ENCODE measurements at places on chromosomes 6 and 20.

GRCh38 chr6:150514806-150515380, 84.8 kb upstream of the PLEKHG1 start:
- DNase-seq, result peak; percentile 45

DNA sequence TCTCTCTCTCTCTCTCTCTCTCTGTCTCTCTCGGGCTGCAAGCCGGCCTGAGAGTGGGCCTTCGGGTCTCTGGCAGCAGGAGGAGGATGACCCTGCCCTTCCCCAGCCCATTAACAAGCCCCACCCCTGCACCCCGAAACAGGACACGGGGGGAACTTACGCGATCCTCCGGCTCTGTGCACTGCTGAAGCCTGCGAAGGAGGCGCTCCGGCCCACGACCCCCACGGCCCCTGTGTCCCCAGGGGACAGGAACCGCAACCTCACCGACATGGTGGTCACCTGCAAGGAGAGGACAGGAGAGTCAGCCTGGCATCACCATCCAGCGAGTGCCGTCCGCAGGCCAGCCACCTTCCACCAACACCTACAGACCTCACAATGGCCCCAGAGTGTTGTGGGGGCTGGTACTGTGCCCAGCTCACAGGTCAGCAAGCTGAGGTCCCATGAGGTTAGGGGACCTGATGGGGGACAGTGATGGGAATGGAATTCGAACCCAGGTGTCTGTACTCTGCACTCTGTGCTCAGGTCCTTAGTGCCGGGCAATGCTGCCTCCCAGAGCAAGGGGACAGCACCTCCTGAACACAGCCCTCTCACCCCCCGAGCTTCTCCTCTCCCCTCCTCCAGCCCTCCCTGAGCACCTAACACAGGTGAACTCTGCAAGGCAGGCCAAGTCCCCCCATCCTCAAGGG, 60.6 kb downstream of the RIPOR3 start:
- DNase-seq, result no peak

DNA sequence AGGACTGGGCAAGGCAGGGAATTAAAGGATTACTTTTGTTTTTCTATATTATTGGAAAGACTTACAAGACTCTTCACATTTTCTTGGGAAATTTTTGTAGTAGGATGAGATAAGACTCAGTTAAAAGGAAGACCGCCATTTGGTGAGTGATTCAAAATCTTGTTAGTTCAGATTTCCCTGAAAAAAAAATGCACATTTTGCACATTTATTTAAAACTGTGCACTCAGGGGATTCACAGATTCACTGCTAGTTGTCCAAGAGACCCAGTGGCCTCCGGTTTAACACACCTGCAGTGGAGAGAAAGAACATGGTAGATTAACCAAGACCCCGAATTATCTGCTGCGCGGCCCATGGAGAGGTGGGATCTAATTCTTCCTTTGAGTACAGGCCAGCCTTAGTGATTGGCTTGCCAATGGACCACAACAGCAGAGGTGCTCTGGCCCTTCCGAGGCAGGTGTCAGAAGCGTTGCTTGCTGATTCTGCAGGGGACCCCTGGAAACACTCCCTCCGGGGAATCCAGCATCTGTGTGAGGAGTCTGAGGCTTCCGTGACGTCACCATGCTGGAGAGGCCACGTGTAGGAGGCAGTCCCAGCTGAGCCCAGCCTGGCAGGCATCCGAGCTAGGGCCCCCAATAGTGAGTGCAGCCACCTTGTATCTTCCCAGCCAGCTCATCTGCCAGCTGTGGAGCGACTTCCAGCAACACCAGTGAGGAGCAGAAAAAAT, 68.9 kb downstream of the ZNF217 start:
- no peak for DNase-seq

DNA sequence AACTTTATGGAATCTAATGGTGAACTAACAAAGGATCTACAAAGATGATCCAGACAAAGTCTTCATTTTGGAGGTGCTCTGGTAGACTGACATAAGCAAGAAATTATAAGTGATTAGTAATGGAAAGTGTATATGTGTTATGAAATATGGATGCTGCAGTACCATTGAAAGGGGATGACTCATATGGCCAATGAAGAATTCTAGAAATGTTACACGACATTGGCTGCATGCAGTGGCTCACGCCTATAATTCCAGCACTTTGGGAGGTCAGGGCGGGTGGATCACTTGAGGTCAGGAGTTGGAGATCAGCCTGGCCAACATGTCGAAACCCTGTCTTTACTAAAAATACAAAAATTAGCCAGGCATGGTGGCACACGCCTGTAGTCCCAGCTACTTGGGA, 23.5 kb downstream of the CFAP206 start:
- DNase-seq, result no peak

GRCh38 chr20:18276821-18277220, 11.5 kb upstream of the ZNF133 start:
- peak; percentile 85 for DNase-seq

DNA sequence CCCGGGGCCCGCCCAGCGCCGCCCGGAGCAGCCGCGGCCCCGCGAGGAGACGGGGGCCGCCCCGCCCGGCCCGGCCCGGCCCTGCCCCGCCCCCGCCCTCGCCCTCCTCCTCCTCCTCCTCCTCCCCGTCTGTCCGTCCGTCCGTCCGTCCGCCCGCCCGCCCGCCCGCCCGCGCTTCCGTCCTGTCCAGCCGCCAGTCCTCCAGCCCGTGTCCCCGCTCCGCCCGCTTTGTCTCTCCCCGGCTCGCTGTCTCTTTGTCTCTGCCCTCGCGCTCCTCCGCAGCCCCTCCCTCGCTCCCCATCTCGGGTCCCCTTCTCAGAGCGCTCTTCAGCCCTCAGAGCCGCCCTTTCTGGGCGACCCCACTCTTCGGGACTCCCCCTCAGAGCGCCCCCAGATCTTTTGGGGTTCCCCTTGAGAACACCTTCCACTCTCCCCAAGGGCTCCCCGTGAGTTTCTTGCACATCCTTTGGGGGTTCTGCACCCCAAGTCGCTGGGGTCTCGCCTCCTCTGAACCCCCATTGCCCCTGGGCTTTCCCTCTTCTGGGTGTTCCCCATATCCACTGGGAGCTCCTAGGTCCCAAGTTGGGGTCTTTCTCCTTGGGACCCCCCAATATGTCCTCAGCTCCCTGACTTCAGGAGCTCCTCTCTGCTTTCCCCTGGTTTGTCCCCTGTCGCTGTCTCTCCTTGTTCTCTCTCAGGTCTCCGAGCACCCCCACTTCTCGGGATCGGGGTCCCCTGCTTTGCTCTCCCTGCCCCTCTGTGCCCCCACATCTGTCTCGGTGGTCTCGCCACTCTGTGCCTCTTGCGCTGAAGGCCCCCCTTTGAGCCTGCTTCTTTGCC, 79.5 kb upstream of the MYL9 start:
- peak; percentile 69 for DNase-seq

- DNase-seq, result no peak
Observed at GRCh38 chr6:158850807-158851115, 31.6 kb upstream of the EZR start.

DNA sequence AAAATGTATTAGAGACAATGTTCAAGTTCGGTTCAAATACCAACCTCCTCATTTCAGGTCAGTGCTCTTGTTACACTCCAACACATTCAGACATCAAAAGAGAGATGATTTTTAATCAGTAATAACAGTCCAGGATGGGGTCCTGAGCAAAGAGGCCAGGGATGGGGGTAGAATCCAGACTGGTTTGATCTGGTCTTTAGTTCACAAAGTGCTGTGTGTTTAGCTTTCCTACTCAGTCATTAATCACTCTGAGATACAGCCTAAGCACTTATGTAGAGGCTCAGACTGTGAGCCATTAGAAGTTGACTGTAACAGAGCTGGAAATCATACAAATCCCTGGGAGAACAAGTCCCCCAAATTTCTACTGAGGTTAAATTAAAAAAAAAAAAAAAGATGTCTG, 241.6 kb downstream of the PTPRK start:
- DNase-seq, result no peak

- DNase-seq, result no peak
Observed at GRCh38 chr20:37566590-37567330, 39.1 kb upstream of the BLCAP start.

DNA sequence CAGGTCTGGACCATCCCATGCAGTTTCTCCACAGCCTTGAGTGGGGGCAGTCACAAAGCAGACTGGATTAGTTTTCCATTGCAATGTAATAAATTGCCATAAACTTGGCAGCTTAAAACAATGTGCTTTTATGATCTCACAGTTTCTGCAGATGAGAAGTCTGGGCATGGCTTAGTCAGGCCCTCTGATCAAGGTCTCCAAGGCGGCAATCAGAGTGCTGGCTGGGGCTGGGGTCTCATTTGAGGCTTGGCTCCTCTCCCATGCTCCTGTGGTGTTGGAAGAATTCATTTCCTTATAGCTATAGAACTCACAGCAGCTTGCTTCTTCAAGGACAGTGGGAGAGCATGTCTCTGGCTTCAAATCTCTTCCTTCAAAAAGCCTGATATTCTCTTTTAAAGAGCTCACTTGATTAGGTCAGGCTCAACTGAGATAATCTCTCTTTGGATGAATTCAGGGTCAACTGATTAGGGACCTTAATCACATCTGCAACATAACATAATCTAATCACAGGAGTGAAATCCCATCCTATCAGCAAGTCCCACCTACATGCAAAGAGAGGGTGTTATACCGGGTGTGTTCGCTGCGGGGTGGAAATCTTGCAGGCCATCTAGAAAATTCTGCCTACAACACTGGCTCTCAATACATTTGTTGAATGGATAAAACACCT, 77.4 kb upstream of the SULF2 start:
- DNase-seq, result no peak

- DNase-seq, result no peak
Observed at GRCh38 chr6:108630050-108630714, 69.5 kb downstream of the FOXO3 start.

DNA sequence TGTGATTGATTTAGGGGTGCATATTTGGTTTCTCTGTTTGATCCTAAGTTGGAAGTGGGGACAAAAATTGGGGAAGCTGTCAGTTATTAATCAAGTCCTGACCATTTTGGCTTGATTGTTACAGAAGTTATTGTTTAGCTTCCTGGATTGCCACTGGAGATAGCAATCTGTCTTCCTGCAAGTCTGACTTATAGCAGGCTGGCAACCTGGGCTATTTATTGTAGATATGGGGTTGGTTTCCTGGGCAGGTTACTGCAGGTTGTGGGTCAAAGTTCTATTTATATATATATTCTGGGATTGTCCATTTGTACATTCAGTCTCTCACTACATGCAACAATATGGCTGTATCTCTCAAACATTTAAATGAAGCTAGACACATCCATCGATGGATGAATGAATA, 17.8 kb downstream of the KCNS1 start:
- DNase-seq, result no peak

GRCh38 chr6:128403618-128404444, 116.6 kb downstream of the PTPRK start:
- DNase-seq, result no peak

DNA sequence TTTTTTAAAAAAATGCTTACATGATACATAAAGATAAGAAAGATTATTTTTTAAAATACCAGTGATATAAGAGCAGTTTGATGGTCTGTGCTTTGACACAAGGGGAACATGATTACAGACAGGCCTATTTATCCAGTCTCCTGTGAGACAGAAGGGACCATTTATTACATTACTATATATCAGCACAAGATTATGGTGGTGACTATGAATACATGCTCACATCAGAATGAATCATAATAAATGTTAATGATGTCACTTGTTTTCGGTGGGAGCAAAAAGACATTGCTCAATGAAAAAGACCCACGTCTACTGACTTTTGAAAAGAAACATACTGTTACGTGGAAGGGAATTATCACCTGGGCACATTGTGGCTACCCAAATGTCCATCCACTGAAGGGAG, 455.1 kb downstream of the CDC5L start:
- DNase-seq, result no peak

DNA sequence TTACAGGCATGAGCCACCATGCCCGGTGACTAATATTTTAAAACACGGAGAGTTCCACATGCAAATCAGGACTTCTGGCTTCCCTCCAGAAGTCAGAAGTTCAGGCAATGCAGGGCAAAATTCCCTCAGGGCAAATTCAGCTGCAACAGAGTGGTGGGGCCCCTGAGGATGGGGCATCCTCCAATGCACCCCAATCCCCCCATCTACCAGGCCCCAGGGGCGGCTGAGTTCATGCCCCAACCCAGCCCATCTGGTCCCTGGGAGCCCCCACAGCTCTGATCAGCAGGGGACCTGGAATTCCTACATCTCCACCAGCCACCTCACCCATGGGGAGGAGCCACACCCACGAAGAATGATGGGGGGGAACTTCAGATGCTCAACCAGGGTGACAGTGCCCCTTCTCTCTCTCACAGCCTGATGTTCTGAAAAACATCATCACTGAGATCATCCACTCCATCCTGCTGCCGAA, 22.6 kb downstream of the BPIFB1 start:
- peak; percentile 75 for DNase-seq

- DNase-seq, result peak; percentile 80
Observed at GRCh38 chr6:120378582-120379220, 955.6 kb downstream of the TBC1D32 start.

- peak; percentile 54 for DNase-seq
Observed at GRCh38 chr6:11493974-11494373, 43.6 kb upstream of the TMEM170B start.

GRCh38 chr20:24697411-24697810, 228.0 kb downstream of the SYNDIG1 start:
- no peak for DNase-seq

DNA sequence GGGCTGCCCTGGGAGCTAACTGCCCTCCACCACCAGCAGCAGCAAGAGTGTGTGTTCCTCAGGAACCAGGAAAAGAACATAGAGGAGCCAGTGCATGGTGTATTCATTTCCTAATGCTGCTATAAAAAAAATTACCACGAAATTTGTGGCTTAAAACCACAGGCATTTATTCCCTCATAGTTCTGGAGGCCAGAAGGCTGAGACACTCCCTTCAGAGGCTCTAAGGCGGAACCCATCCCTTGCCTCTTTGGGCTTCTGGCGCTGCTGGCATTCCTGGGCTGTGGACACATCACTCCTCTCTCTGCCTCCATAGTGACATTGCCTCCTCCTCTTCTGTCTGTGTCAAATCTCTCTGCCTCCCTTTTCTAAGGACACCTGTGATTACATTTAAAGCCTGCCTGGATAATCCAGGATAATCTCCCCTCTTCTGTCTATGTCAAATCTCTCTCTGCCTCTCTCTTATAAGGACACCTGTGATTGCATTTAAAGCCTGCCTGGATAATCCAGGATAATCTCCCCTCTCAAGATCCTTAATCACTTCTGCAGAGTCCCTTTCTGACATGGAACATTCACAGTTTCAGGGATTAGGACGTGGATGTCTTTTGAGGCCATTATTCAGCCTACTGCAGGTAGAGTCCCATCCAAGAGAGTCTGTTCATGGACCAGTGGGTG, 54.7 kb downstream of the NDUFAF5 start:
- DNase-seq, result no peak

Measured in Karpas-422 (cell line).